ENCODE measurements at places on chromosomes 1 and 21.

- no peak for DNase-seq
Observed at GRCh38 chr1:166119471-166119965, 47.3 kb downstream of the FAM78B start.

GRCh38 chr1:45499415-45499769, 481 bp downstream of the CCDC163 start:
- DNase-seq = no peak

- DNase-seq = no peak
Observed at GRCh38 chr1:41950820-41951219, 32.1 kb upstream of the HIVEP3 start.

- peak; percentile 44 for DNase-seq
Observed at GRCh38 chr1:43067977-43068751, 103.9 kb downstream of the EBNA1BP2 start.

- DNase-seq = no peak
Observed at GRCh38 chr1:192003295-192004077, 154.8 kb upstream of the RGS18 start.

- DNase-seq = no peak
Observed at GRCh38 chr1:154418923-154419619, 13.9 kb downstream of the IL6R start.

DNA sequence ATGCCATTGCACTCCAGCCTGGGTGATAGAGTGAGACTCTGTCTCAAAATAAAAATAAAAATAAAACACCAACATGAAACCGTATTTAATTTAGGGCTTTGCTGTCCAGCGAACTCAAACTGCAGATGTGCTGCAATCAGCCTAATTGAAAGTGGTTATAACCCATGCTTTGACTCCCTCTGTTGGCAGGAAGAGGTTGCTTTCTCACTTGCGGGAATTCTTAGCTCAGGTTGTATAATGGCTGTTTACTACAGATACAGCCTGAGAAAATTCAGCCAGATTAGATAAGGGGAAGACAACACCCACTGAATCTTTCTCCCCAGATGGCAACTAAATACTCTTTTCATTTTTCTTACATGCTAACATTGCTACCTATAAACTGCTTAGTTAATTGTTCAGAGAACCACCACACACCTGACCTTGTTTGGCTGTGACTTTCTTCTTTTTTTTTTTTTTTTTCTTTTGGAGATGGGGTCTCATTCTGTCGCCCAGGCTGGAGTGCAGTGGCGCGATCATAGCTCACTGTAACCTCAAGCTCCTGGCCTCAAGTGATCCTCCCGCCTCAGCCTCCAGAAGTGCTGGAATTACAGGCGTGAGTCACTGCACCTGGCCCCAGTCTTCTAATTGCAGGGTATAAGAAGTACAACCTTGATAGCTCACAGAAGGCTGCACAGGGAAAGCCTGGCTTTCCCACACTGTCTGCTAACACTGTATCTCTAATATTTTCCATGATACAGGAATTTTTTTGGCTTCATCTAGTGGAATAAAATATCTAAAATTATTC, 34.6 kb downstream of the DNTTIP2 start:
- DNase-seq = peak; percentile 33

- no peak for DNase-seq
Observed at GRCh38 chr1:78650114-78650660, 556 bp downstream of the IFI44 start.

DNA sequence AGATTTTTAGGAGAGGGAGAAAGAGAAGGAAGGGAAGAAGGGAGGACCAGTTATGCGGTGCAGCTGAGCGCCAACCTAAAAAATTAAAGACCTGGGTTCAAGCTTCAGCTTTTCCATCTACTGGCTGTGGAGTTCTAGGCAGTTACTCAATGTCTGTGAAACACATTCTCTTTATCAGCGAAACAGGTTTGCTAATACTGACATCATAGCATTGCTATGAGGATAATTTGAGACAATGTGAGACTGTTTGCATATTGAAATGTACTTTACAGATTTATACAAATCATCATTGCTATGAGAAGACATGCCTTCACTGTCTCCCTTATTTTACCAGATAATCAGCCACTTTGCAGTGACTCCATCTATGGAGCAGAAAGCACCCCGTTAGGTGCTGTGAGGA, 222.9 kb upstream of the SGIP1 start:
- no peak for DNase-seq

GRCh38 chr1:227889047-227889862, 58.5 kb downstream of the WNT9A start:
- peak; percentile 6 for DNase-seq

DNA sequence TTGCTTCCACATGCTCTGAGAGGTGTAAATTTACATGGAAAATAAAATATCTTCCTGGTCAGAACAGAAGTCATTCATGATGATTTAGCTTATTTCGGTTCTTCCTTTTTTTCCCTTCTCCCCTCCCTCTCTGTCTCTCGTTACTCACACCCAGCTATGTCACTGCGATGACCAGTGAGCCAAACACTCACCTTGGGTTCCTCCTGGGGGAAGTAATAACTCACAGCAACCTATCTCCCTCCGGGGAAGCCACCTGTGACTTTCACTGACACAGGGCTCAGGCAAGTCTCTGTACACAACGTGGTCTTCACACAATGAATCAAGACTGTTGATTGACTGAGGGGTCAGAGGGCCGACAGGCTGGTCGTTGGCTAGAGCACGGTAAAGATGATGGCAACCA, 135.3 kb upstream of the VANGL1 start:
- no peak for DNase-seq

GRCh38 chr1:36133484-36133883, 8.5 kb upstream of the COL8A2 start:
- peak; percentile 43 for DNase-seq

DNA sequence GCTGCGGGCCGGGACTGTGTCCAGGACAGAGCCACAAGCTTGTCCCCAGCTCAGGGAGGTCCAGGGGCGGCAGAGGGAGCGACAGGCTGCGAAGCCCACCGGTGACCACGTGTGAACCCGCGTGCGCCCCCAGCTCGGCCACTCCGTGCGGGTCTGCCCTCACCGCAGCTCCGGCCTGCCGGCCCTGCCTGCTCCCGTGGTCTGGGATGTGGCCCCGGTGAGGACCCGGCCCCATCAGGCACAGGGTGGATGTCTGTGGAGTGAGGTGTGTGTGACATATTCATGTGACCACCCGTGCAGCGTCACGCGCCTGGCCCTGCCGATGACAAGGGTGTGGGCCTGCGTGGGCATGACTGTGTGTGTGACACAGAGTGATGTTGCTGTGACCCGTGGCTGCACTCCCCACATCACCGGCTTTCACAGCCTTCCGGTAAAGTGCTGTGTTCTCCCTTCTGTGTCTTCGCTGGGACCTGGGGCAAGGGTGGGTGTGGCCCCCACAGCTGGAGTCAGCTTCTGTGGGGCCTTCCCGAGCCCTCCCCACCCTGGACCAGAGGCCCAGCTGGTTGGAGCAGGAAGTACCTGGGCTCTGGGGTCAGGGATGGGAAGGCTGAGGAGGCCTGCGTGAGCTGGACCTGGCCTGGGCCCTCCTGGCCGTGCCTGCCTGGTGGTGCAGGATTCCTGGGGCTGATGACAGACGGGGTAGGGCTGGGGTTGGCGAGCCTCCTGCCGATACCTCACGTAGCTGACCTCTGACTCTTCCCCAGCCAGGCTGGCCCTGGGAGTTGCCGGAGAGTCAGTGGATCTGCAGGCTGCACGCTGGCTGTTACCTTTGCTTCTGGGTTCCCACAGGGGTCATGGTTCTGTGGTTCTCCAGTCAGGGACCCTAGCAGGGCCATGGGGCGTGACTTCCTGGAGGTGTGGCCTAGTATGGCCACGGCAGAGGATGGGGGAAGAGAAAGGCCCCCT, 4.1 kb downstream of the RNF223 start:
- DNase-seq = no peak

DNA sequence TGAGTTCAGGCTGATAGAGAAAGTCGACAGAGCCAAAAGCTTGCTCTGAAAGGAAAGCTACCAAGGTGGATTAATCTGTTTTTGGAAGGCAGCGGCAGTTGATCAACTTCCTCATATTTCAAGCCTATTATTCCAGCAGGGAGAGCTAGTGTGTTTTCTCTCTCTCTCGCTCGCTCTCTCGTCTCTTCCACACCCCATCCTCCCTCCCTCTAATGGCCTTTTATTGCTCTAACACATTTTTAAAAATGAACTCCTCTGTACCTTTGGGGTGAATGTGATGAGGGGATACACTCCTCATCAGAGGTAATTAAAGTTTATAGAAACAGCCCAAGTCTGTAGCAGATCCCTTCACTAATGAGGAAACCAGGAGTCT, 126.4 kb downstream of the CLIC6 start:
- DNase-seq = no peak

DNA sequence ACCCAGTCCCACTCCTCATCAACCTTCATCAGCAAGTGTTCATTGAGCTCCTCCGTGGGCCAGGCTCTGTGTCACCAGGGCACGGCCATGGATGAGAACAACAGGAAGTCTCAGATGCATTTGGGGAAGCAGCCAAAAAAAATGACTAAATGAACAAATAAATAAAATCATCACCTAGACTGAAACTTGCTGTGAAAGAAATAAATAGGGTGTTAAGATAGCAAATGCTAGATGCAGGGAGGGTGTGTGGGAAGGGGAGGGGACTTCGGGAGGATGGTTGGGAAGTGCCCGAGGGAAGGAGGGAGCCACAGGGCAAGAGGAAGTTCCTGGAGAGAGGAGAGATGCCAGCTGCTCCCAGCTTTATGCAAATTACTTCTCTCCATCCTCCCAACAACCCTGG, 696.7 kb downstream of the PTPRU start:
- no peak for DNase-seq

DNA sequence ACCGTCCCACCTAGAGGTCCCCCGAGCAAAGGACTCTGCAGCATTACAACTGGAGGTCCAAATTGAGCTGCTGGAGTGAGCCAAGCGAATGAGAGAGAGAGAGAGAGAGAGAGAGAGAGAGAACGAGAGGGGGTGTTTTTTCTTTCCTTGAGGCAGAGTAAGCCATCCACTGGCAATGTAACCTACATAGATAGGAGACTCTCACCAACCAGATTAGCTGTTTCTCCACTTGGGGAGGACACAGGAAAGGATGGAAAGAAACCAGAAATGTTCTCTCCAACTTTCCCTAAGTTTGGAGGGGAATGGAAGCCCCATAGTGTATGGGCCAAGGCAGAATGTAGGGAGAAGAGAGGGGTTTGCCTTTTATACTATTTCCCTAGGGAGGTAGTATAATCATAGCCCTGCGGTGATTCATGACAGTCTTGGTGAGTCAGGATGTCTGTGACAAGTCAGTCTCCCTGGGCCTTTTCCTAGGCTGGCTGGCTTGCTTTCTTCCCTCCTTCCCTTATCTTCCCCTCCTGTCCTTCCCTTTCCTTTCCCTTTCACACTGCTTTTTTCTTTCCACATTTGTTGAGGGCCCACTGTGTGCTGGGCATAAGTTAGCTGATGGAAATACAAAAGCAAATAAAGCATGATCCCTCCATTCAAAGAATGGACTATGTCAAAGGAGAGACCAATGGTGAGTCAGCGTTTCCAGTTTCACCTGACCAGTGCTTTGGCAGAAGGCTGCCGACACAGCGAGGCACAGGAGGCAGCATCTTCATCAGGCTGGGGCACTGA, 7.1 kb downstream of the FNDC7 start:
- DNase-seq = peak; percentile 39

GRCh38 chr1:9410737-9411297, 118.1 kb downstream of the SPSB1 start:
- no peak for DNase-seq

GRCh38 chr1:170721621-170722020, 57.7 kb downstream of the PRRX1 start:
- no peak for DNase-seq

DNA sequence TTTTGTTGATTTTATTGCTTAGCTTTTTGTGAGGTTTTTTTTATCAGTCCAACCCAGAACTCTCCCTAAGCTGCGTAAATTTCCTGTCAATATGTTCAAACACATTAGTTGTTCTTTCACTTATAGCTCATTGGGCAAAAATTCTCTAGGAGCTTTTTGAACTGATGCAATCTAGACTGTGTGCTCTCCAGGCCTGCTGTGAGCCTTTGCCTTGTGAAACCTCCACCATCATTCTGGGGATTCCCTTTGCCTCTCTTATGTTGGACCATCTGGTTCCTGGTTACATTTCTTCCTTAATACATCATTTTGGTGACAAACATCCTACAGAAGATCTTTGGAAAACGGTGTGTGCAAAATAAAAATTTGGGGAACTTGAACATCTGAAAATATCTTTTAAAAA, 247.2 kb downstream of the LRRC7 start:
- DNase-seq = no peak

GRCh38 chr1:153506831-153507413, 28.9 kb downstream of the S100A6 start:
- DNase-seq = no peak

- no peak for DNase-seq
Observed at GRCh38 chr1:35644204-35644603, 2.9 kb upstream of the PSMB2 start.

GRCh38 chr1:69171248-69171647, 396.5 kb upstream of the LRRC7 start:
- DNase-seq = no peak

GRCh38 chr1:29298246-29298645, 61.9 kb downstream of the PTPRU start:
- DNase-seq = no peak

DNA sequence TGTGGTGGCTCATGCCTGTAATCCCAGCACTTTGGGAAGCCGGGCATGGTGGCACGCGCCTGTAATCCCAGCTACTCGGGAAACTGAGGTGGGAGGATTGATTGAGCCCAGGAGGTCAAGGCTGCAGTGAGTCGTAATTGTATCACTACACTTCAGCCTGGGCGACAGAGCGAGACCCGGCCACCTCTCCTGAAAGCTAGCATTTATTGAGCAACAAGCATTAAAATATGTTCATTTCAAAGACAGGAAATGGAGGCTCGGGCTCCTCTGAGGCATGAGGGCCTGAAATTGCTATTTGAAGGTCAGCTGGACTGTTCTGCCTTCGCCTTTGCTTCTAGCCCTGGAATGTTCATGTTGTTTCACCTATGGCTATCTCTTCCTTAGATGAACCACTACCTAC, 34.5 kb downstream of the SPATA21 start:
- no peak for DNase-seq

- no peak for DNase-seq
Observed at GRCh38 chr1:245932302-245932972, 574.6 kb downstream of the SMYD3 start.
